ENCODE measurements at places on chromosomes 6 and 20. TPM values are rescaled to one million over a fixed set of nuclear protein-coding genes. Genes with fewer than 3 reads are reported as not detected.

GRCh38 chr20:61299618-61300017 lies 47.6 kb downstream of the CDH4 start:
- H3K4me1 ChIP-seq = no peaks in the 10 kb centered on the region
- no peaks in the 10 kb centered on the region for H3K36me3 ChIP-seq
- no peak overlapping the region for H3K4me3 ChIP-seq
- no peak overlapping the region for H3K27ac ChIP-seq
- DNase-seq = no peak
- no peaks in the 10 kb centered on the region for H3K27me3 ChIP-seq

DNA sequence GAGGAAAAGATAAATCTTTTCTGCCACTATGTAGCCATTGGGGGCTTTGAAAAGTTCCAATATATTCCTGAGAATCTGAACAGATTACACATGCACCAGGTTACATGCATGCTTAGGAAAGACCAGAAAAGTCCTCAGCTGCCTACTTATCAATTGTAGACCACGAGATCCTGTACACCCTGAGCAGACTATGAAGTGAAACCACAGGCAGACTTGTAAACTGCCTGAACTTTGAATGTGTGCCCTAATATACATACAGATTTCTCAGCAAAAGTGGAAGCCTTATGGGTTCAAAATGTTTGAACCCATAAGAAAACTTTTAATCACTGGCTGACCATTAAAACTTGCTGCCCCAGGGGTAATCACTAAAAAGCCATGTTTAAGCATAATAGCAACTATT lies 273.5 kb upstream of the RUNX2 start:
- no peaks in the 10 kb centered on the region for H3K36me3 ChIP-seq
- H3K27ac ChIP-seq = no peak overlapping the region
- H3K4me3 ChIP-seq = no peak overlapping the region
- H3K27me3 ChIP-seq = no peaks in the 10 kb centered on the region
- no peaks in the 10 kb centered on the region for H3K4me1 ChIP-seq

DNA sequence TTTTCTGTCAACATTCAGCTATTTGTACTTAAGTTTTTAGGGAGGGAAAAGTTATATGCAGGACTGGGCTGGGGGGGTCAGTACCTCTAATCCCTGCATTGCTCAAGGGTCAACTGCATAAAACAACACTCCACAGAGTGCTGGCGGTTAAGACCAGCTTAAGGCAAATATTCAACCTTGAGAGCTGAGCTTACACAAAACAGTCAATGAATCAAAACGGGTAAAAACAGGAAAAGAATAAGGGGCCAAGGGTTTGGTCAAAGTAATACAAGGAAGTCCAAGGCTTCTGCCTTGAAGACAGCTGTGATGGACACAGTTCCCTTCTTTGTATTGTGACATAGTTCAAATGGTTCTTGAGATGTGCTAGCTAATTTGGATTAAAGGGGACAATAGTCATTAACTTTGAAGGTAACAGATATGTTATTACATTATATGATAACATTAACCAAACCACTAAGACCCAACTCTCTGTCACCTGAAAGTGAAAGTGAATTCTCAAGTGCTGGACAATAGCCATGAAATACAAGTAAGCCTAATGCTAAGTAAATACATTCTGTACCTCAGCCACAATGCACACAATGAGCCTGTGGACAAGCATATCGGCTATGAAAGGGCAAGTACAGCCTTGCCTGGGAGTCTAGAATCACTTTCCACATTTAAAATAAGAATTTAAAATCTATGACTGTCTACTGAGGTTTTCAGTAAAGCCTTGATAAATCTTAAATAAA lies 106.8 kb downstream of the PDE10A start:
- H3K4me3 ChIP-seq = no peak overlapping the region
- no peak for DNase-seq
- H3K4me1 ChIP-seq = no peaks in the 10 kb centered on the region
- H3K36me3 ChIP-seq = no peaks in the 10 kb centered on the region
- no peak overlapping the region for H3K27ac ChIP-seq

DNA sequence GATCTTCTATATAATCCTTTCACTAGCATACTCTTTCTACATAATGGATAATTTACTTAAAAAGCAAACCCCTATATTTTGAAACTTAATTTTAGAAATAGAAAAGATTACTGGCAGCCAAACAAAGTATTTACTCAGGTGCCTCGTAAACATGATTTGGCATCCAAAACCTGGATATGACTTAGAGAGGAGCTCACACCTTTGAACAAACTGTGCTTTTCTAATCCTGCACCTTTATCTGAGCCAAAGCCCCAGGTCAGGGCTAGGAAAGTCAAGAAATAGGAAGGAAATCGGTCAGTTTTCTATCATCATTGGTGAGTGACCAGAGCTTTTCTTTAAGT lies 170.9 kb downstream of the PHF3 start:
- no peaks in the 10 kb centered on the region for H3K4me1 ChIP-seq
- H3K27ac ChIP-seq = no peak overlapping the region
- H3K36me3 ChIP-seq = no peaks in the 10 kb centered on the region
- no peak for DNase-seq
- H3K27me3 ChIP-seq = no peaks in the 10 kb centered on the region
- no peak overlapping the region for H3K4me3 ChIP-seq

DNA sequence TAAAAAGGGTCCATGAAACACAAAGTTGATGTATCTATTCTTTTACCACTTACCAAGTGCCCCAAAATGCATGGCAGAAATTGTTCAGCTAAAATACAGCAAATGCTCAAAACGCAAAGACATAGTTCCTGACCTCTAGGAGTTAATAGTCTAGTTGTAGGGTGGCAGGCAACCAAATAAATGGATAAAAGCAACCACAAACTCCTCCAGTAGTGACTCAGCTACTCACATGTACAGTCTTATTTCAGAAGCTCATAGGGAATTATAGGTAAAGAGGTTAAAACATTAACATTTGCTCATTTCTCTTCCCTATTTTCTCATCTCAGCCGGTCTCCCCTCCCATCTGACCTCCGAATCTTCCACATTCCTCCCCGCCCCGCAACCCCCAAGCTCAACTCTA lies 143.9 kb upstream of the INSM1 start:
- no peak for DNase-seq
- H3K36me3 ChIP-seq = no peaks in the 10 kb centered on the region
- no peaks in the 10 kb centered on the region for H3K27me3 ChIP-seq

DNA sequence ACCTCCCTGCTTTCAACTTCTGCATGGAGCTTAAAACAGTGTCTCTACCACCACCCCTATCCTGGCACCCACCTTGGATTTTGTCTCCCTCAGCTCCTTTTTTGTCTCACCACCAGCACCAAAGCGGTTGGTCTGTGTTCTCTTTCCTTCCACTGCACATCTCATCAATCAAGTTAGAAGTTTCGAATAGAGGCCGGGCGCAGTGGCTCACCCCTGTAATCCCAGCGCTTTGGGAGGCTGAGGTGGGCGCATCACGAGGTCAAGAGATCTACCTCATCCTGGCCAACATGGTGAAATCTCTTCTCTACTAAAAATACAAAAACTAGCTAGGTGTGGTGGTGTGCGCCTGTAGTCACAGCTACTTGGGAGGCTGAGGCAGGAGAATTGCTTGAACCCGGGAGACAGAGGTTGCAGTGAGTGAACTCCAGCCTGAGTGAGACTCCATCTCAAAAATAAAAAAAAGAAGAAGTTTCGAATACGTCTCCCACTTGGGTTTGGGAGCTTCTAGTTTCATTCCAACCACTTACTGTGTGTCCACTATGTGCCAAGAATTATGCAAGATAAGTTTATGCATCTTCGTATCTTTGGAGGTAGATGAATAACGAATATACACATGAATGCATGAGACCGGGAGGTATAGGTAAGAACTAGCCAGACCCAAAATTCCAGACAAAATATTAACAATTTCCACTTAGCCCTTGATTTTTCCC lies 5.9 kb downstream of the PCED1A start:
- no peaks in the 10 kb centered on the region for H3K36me3 ChIP-seq
- H3K27me3 ChIP-seq = no peaks in the 10 kb centered on the region
- no peak overlapping the region for H3K4me3 ChIP-seq
- H3K27ac ChIP-seq = no peak overlapping the region
- peaks cover 6% of the 10 kb centered on the region for H3K4me1 ChIP-seq

GRCh38 chr6:31092769-31093505 lies 19.4 kb downstream of the C6orf15 start:
- H3K36me3 ChIP-seq = no peaks in the 10 kb centered on the region
- H3K4me1 ChIP-seq = peaks cover 44% of the 10 kb centered on the region
- H3K27ac ChIP-seq = no peak overlapping the region
- H3K4me3 ChIP-seq = no peak overlapping the region
- DNase-seq = no peak

FAM217A gene
- total RNA-seq = not detected
